ENCODE measurements at places on chromosomes 1 and 21.

GRCh38 chr1:213443415-213443814 is 392.4 kb downstream of the RPS6KC1 start:
- DNase-seq = no peak

DNA sequence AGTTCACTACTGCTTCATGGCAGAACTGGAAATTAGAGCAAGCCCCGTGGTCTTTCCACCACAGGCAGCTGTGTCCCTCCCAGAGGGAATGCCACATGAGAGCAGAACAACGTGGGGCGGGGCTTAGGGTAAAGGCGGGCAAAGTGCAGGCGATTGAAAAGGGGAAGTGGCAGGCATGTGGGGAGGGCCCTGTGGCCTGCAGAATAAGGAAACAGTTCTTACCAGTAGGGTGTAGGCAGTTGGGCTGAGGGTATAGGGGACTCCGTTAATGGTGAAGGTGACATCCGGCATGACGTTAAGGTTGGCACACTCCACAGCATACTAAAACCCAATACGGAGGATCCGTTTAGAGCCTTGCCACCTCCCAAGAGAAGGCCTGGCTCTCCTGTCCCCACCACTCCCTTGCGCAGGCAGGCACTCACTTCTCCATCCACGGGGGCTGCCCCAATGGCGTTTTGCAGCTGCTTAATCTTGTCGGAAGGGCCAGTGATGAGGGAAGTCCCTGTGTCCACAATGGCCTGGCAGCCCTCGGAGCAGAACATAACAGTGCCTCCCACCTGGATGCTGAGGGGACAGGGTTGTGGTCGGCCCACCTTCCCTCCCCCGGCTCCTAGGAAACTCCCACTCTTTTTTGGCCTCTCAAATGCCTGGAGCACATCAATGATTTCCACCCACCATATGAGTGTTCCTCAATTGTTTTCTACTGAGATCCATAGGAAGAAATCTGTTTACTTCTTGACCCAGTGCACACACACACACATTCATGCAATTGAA is 9.1 kb upstream of the RAB7B start:
- DNase-seq = no peak

DNA sequence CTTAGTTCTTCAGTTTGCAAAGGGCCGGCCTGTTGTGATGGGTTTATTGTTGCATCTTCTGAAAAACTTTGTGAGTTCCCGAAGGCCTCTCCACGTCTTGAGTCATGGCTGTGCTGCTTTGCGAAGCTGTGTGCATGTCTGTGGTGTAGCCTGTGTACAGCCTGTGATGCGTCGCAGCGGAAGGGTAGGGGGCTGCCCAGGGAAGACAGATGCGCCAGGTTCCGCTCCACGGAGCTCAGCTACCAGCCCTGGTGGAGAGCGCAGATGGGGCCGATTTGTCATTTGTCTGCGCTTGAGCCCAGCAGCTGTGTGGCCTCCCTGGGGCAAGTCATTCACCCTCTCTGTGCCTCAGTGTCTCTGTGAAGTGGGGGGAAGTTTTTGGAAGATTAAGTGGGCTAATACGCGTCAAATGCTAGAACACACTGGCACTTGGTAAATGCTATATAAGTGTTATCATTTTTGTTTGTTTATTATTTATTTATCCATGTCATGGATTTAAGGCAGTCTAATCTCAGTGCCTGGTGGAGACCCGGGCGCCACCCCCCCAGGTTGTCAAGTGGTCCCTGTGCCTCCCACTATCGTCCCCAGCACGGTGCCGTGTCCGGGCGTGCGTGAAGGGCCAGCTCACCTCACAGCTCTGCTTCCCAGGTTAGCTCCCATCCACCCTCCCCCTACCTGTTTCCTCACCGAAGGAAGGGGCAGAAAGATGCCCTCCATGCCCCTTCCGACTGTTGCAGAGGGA is 8.4 kb downstream of the PDE9A start:
- no peak for DNase-seq

- DNase-seq = no peak
Measured at GRCh38 chr1:220511179-220511578, 16.8 kb upstream of the MARK1 start.

DNA sequence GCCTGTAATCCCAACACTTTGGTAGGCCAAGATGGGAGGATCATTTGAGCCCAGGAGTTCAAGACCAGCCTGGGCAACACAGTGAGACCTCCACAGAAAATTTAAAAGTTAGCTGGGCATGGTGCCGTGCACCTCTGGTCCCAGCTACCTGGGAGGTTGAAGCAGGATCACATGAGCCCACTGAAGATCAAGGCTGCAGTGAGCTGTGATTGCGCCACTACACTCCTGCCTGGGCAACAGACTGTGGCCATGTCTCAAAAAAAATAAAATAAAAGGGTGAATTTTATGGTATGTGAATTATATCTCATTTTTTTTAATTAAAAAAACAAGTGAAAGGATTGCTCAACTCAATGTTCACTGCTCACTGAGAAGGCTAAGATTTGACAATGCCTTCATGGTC is 8.7 kb downstream of the ARID4B start:
- DNase-seq = no peak

DNA sequence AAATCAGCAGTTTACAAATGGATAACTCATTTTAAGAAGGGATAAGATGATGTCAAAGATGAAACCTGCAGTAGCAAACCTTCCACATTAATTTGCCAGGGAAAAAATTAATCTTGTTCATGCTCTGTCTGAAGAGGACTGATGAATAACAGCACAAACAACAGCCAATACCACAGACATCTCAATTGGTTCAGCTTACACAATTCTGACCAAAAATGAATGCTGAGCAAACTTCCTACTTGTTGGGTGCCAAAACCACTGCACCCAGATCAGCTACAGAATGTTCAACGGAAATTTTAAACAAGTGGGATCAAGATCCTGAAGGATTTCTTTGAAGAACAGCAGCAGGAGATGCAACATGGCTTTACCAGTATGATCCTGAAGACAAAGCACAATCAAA is 98.3 kb downstream of the COQ8A start:
- peak; percentile 19 for DNase-seq

DNA sequence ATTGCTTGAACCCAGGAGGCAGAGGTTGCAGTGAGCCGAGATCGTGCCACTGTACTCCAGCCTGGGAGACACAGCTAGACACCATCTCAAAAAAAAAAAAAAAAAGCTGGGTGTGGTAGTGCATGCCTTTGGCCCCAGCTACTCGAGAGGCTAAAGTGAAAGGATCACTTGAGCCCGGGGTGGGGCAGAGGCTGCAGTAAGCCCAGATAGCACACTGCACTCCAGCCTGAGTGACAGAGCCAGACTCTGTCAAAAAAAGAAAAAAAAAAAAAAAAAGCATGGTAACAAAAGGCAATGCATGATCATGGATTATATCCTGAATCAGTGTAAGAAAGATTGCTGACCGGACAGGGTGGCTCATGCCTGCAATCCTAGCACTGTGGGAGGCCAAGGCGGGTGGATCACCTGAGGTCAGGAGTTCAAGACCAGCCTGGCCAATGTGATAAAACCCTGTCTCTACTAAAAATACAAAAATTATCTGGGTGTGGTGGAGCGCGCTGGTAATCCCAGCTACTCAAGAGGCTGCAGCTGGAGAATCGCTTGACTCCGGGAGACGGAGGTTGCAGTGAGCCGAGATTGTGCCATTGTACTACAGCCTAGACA is 76.3 kb downstream of the RUSC1 start:
- no peak for DNase-seq

DNA sequence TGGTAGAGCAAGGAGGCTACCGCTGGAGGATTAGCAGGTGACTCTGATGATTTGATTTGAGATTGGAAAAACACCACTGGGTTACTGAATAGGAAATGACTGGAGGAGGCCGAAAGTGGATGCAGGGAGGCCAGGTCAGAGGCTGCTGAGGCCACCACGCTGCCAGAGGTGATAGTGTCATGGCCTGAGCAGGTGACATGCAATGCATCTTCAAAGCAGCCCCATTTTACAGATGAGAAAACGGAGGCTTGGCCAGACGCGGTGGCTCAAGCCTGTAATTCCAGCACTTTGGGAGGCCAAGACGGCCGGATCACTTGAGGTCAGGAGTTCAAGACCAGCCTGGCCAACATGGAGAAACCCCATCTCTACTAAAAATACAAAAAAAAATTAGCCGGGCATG is 12.8 kb downstream of the C1orf167 start:
- no peak for DNase-seq

GRCh38 chr1:186076006-186076405 is 299.0 kb downstream of the TPR start:
- DNase-seq = no peak

DNA sequence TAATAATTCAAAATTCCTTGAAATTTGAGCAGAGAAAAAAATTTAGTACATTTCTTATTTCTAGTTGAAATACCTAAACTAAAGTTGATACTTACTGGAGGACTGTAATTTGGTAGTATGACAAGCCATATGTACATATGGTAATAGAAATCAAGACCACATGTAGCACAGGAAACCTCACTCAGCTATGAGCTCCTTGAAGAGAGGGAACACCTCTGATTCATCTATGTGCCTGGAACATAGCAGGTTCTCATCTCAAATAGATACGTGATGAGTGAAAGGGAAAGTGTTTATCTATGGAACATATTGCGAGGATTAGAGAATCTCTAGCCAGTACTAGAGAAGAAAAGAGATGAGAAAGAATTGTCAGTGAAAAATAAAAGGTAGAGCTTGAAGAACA is 47.9 kb upstream of the GNG4 start:
- DNase-seq = no peak

Measured in fibroblast of pulmonary artery (primary cell).